ENCODE measurements at places on chromosomes 6 and 20.

GRCh38 chr6:162602759-162603158, 124.8 kb downstream of the PRKN start:
- DNase-seq, result no peak

GRCh38 chr6:47353871-47354270, 44.2 kb upstream of the TNFRSF21 start:
- no peak for DNase-seq

DNA sequence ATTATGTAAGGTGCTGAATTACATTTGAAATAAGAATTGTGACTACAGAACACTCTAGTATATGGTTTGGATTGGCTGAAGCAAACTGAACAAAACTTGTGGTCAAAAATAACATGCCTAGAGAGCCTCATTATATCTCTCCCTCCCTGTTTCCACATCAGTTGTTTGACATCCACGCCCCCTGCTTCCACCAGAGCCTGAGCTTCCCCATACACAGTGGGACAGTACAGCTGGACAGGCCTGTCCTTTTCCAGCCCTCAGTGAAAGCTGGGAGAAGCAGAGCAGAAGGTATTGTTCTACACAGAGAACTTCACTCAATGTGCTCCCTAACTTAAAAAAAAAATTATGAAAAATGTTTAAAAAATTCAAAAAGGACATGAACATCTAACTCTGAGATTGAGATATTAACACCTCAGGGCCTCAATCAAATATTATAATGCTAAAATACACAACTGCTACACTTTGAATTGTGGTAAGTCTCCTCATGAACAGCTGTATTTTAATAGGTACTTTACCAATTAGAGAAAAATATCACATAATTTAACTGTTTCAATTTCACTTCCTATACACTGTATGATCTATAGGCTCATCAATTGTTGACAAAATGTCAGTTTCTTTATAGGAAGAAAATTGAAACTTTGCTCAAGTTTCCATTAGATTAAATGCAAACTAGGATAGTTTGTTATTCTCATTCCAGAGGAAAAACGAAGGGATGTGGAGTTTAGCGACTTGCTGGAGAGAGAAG, 44.9 kb upstream of the SCML4 start:
- no peak for DNase-seq

GRCh38 chr6:63391203-63391970, 71.6 kb upstream of the LGSN start:
- DNase-seq, result no peak

DNA sequence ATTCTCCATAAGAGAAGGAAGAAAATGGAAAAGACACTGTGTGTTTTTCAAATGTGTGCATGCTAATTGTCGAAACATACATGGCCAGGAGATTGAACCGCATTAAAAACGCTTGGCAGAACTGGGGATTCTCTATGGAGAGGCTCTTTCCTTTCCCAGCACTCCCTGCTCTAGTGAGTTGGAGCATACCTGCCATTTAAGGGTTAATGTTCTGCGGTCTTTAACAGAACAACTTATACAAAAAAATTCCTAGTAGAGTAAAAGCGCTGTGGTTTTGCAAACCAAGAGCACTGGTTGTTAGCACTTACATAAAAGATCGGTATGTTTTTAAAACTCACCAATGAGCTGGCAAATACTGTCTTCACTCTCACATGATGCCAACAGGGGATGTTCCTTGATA, 1.5 kb downstream of the TAGAP start:
- no peak for DNase-seq

GRCh38 chr6:21166754-21167153, 426.8 kb upstream of the SOX4 start:
- no peak for DNase-seq

- no peak for DNase-seq
Observed at GRCh38 chr6:14732226-14732843, 513.5 kb upstream of the JARID2 start.

DNA sequence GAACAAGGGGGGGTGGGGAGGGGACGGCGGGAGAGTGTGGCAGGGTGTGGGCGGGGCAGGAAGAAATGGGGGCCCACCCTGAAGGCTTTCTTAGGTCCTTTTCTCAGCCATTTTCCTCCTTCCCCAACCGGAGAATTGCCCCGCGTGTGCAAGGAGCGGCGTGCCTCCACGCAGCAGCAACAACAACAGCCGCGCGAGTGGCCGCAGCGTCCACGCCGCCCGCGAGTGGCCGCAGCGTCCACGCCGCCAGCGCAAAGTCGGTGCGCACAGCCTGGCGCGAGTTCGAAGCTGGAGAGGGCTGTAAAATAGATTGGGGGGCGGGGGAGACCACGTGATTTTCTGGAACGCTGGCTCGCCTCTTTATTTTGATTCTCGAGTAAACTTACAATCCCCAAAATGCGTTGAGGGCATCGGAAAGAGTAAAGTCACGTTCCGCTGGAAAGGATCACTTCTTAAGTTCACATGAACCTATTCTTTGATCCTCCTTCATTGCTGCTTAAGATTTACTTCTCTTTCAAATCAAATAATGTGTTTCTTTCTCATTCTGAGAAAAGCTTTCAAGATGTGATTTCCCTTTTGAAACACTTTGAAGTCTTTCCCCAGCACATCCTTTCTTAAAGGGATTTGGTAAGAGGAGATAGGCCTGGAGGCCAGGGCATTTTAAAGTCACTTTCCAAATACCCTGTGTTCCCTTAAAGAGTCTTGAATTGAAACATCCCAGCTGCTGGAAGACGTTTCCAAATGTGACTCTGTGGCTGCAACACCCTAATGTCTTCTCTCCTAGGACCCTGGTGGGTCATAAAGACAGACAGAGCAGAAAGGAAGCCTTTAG, 66.7 kb upstream of the ZNF217 start:
- DNase-seq, result peak; percentile 32

DNA sequence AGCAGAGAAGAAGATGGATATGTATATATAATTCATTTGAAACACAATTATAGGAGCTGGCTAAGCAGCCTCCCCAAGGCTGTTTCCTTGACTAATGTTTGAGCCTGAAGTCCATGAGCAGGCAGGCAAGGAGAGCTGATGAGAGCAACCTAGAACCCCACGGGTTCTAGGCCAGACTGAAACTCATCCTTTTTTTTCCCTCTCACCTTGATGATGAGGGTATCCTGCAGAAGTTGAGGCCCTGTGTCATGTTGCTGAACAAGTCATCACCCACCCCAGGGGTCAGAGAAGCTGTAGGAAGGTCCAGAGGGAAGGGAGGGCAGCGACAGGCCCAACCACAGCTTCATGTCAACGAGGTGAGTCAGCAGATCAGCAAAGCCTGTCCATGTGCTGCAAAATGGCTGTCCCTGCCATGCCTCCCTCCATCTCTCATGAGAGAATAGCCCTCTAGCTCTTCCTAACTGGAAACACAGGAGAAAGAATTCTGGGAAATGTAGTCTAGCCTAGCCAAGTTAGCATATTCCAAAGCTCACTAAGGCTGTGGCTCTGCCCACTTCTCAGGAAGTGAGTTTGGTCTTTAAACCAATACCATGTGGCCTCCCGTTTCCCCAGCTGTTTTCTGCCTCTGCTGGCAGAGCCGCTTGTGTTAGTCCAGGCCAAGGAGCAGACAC, 91.3 kb upstream of the DTNBP1 start:
- DNase-seq, result peak; percentile 82

- DNase-seq, result no peak
Observed at GRCh38 chr6:24031496-24031895, 94.5 kb upstream of the NRSN1 start.

DNA sequence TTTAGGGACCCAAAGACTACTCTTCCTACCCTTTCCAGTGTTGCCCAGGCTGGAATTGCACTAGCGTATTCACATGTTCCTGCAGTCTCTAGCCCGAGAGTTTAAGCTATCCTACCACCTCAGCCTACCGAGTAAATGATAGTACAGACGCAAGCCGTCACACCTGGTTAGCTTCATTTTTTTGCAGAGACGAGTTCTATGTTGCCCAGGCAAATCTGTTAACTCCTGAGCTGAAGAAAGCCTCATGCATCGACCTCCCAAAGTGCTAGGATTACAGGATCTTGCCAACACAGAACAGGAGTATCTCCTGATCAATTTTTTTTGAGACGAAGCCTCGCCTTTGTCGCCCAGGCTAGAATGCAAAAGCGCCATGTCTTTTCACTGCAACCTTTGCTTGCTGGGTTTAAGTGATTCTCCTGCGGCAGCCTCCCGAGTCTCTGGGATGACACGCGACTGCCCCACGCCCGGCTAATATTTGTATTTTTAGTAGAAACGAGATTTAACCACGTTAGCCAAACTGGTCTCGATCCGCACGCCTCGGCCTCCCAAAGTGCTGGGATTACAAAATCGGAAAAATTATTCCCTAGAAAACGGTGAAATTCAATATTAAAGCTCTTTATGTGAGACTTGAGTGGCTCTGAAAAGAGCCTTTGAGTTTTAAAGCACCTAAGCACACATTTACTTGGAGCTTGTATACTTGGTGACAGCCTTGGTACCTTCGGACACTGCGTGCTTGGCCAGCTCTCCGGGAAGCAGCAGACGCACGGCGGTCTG, 128.5 kb downstream of the HFE start:
- peak; percentile 37 for DNase-seq

GRCh38 chr6:111779660-111780059, 93.6 kb downstream of the FYN start:
- DNase-seq, result no peak

- DNase-seq, result peak; percentile 85
Observed at GRCh38 chr6:72649032-72649984, 27.4 kb downstream of the KCNQ5 start.

GRCh38 chr20:21100578-21101452, 5.3 kb downstream of the LINC00237 start:
- DNase-seq, result peak; percentile 20

- DNase-seq, result no peak
Observed at GRCh38 chr6:89999945-90000825, 105.9 kb downstream of the GJA10 start.

DNA sequence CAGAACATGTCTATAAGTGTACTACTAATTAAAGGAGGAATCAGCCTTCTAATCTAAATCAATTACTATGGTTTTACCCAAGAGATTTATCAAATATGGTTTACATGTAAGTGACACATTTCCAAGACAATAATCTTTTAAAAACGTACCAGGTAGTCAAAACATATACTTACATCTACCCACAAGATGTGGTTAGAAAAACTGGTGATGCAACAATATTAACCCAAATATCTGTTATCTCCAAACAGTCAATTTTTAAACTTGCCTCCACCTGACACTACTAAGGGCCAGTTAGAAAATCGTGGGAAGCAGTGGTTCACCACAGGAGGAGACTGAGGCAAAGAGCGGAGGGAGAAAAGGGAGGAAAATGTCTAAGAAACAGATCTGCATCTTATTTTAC, 28.0 kb downstream of the NOL7 start:
- DNase-seq, result no peak

DNA sequence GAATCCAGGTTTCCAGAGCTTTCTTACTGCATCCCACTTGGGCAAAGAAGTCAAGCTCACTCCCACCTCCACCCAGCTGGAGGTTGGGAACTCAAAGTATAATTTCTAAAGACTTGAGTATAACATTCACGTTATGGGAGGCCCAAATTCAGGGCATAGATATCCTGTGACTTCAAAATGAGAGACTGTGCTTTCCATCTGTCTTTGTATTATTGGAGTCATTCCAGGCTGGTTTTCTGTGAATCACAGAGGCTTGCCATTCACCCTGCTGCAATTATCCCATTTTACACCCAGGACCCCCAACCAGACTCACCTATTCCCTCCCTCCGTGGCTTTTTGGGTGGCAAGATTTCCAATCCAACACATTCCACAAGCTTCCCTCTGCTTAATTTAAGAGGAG, 19.3 kb upstream of the SRC start:
- peak; percentile 38 for DNase-seq

- DNase-seq, result no peak
Observed at GRCh38 chr20:60358101-60358500, 399.9 kb downstream of the CDH26 start.

- DNase-seq, result peak; percentile 44
Observed at GRCh38 chr6:83265384-83265783, 72.2 kb downstream of the RWDD2A start.

GRCh38 chr20:49768204-49769047, 44.2 kb upstream of the SLC9A8 start:
- DNase-seq, result peak; percentile 87

- no peak for DNase-seq
Observed at GRCh38 chr6:162706232-162706631, 21.3 kb downstream of the PRKN start.

DNA sequence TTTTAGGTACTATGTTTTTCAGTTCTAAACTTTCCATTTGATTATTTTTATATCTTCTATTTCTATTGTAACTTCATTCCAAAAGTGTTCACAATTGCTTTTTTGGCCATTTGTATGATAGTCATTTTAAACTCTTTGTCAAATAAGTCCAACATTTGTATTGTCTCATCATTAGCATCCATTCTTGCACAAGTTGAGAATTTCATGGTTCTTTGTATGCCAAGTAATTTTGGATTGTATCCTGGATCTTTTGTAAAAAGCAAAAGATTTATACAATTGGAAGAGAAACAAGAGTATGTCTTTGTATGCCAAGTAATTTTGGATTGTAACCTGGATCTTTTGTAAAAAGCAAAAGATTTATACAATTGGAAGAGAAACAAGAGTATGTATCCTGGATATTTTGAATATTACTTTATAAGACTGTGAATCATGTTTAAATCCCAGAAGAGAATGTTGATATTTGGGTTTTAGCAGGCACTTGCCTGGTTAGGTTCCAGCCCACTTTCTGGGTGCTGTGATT, 36.9 kb upstream of the NT5E start:
- no peak for DNase-seq

- peak; percentile 57 for DNase-seq
Observed at GRCh38 chr6:108492131-108492766, 68.5 kb upstream of the FOXO3 start.

GRCh38 chr6:128479991-128480390, 40.4 kb downstream of the PTPRK start:
- DNase-seq, result no peak

GRCh38 chr6:165782134-165782533, 119.1 kb upstream of the PDE10A start:
- DNase-seq, result no peak

DNA sequence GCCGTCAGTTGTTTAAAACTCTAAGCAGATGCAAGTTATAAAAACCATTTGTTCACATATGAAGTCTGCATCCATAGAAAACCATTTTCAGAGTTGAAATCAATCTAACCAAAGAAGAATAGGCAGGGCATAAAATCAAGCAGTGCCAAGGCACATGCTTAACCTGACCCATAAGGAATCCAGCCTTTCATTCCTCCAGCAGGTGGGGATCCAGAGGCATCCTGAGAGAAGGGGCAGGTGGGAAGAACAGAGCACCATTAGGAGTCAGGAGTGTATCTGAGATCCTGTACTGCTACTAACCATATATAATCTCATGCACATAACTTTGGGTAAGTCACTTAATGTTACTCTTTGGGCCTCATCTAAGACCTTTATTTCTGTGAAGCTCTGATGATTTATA, 29.4 kb upstream of the FOXO3 start:
- no peak for DNase-seq
